ENCODE measurements at places on chromosomes 7 and 10.

- DNase-seq: no peak
Observed at GRCh38 chr10:10438335-10439100, 579.2 kb upstream of the CELF2 start.

- no peak for DNase-seq
Observed at GRCh38 chr7:46522354-46522906, 601.4 kb upstream of the IGFBP3 start.

DNA sequence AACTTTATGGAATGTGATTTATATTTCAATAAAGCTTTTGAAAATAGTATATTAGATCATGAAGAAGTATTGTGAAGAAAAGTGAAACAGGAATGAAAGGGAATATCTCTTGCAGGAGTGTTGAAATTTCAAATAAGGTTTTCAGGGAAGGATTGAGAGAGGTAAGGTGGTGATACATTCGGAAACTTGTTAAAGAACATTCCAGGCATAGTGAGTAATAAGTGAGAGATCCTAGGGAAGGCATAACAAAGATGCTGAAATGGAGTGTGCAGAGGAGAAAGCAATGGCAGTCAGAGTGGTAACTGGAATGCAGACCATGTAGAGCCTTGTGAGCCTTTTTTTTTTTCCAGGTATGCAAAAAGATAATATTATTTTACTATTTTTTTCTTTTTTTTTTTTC, 4.1 kb downstream of the OR9A4 start:
- no peak for DNase-seq

GRCh38 chr7:1119201-1119600, 31.3 kb downstream of the GPER1 start:
- DNase-seq: no peak

- no peak for DNase-seq
Observed at GRCh38 chr7:47957156-47957555, 8.9 kb upstream of the PKD1L1 start.

DNA sequence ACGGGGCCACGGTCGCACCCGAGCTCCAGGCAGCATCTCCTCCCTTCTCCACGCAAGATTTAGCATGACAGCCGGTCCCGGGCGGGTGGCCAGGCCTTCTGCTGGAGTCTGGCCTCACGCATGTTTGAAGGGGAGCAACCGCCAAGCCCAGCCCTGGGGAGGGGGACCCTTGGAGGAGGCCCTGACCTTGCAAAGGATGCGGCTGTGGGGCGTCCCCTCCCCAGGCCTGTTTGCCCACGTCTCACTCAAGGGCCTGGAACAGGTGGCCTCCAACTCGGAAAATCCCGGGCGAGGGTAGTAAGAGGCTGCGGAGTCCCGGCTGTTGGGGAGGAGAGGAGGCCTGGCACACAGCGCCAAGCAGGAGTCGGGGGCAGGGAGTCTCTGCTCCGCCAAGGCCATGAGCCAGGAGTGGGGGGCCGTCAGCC, 50.6 kb upstream of the DPYSL4 start:
- DNase-seq: no peak

- DNase-seq: no peak
Observed at GRCh38 chr7:31114593-31115343, 62.7 kb downstream of the ADCYAP1R1 start.

DNA sequence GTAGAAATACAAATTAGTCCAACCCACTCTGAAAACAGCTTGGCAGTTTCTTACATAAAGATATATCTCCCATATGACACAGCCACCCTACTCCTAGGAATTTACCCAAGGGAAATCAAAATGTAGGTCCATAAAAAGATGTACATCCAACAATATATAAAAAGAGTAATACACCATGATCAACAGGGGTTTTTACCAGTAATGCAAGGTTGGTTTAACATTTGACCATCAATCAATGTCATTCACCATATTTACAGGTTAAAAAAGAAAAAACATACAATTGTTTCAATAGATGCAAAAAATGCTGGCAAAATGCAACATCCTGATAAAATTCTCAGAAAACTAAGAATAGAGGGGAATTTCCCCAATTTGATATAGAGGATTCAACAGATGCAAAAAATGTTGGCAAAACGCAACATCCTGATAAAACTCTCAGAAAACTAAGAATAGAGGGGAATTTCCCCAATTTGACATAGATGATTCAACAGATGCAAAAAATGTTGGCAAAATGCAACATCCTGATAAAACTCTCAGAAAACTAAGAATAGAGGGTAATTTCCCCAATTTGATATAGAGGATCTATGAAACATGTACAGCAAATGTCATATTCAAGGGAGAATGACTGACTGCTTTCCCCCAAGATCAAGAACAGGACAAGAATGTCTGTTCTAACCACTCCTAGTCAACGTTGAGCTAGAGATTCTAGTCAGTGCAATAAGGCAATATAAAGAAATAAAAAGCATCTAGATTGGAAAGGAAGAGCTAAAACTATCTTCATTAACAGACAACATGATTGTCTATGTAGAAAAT, 13.7 kb downstream of the ADAP1 start:
- DNase-seq: no peak

- DNase-seq: no peak
Observed at GRCh38 chr7:4154882-4155535, 527.1 kb upstream of the FOXK1 start.
